ENCODE measurements at places on chromosomes 6 and 20.

- H3K36me3 ChIP-seq = no peaks in the 10 kb centered on the region
- no peaks in the 10 kb centered on the region for H3K27me3 ChIP-seq
- no peak overlapping the region for H3K4me3 ChIP-seq
- no peaks in the 10 kb centered on the region for H3K4me1 ChIP-seq
- no peak overlapping the region for H3K27ac ChIP-seq
These were observed 23.8 kb downstream of the SYNDIG1 start for GRCh38 chr20:24493181-24493580.

- no peak for DNase-seq
- peaks cover 14% of the 10 kb centered on the region for H3K27me3 ChIP-seq
- no peak overlapping the region for H3K27ac ChIP-seq
These were observed 133.5 kb downstream of the TAF4 start for GRCh38 chr20:61932199-61932592.

DNA sequence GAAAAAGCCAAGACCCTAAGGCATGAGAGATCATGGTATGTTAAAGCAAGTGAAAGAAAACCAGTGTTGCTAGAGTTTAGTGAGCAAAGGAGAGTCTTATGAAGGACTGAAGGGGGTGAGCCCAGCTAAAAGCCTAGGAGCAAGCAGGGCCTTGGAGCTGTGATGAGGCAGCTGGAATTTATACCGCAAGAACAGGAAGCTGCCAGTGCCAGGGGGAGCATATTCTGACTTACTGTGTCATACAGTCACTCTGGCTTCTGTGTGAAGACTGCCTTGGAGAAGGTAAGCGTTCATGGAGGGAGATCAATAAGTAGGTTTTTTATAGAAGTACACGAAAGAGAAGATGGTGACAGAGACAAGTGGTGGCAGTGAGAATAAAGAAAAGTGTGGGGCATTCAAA lies 308.9 kb upstream of the THEMIS start:
- no peak overlapping the region for H3K4me3 ChIP-seq
- no peaks in the 10 kb centered on the region for H3K27me3 ChIP-seq
- H3K27ac ChIP-seq = no peak overlapping the region
- DNase-seq = no peak

DNA sequence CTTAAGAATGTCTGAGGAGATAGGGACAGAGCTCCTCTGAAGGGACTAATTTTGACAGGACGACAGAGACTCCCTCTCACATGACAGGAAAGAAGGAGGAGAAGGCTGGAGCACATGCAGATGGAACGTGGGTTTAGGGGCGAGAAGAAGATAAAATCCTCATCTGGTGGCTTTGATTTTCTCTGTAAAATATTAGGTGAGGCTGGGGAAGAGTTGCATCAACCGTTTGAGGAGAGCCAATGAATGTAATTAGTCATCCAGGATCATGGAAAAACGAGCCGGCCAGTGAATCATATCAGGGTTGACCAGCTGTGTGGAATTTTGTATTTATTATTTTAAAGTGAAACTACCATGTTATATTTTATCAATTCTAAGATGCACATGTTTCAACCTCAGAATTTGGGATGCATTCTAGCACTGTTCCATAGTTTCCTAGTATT lies 46.9 kb upstream of the ADGRF4 start:
- H3K4me3 ChIP-seq = no peak overlapping the region
- peaks cover 7% of the 10 kb centered on the region for H3K4me1 ChIP-seq
- no peak overlapping the region for H3K27ac ChIP-seq
- H3K36me3 ChIP-seq = no peaks in the 10 kb centered on the region
- DNase-seq = no peak

DNA sequence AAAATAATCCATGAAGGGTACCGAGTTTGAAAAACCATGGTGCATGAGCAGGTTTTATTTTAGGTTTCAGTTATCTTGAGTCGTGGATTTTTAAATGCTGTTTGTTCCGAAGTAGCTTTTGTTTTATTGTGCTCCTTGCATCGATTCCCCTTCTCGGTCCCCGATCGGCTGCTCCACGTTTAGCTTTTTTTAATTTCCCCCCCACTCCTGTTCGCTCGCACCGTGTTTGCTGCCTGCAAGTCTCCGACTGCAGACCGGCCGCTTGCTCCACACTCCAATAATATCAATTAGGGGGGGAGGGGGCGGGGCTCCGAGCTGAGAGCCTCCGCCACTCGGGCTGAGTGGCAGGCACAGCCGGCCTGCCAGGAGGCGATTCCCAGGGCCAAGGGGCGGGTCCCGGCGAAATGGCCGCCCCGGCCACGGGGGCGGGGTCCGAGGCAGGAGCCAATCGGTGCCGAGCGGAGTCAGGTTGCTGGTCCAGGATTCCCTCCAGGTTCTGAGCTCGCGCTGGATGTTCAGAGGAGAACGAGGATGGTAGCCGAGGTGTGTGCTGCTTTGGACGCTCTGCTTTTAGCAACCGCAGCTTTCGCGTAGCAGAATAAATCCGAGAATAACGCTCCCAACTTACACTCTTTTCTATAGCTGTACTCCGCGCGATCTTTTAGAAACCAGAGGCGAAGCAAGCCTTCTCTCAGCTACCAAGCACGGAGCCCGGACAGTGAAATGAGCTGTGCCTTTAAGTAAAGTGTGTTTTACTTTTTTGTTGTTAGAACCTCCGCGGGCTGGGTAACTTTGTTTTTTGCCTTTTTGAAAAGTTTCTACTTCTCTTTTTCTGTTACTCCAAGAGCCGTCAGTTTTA lies at the start of gene EPHA7:
Gene EPHA7, minus strand, starts transcription at position 256 of the 859 bp plus-strand sequence. Its CDS starts 218 bp downstream, at position 38.
- H3K4me1 ChIP-seq = peaks cover 29% of the 10 kb centered on the region
- no peaks in the 10 kb centered on the region for H3K36me3 ChIP-seq
- peak within 1 kb of the TSS; percentile 71 for H3K4me3 ChIP-seq
- peaks cover 67% of the 10 kb centered on the region for H3K27me3 ChIP-seq

- H3K36me3 ChIP-seq = peaks cover 84% of the 10 kb centered on the region
- DNase-seq = no peak
- H3K27ac ChIP-seq = no peak overlapping the region
- H3K4me3 ChIP-seq = no peak overlapping the region
These were observed 38.6 kb downstream of the IBTK start for GRCh38 chr6:82208913-82209312.

- DNase-seq = no peak
- H3K4me1 ChIP-seq = peaks cover 27% of the 10 kb centered on the region
- H3K4me3 ChIP-seq = no peak overlapping the region
- H3K36me3 ChIP-seq = no peaks in the 10 kb centered on the region
- no peak overlapping the region for H3K27ac ChIP-seq
These were observed 82.1 kb upstream of the SIRPA start for GRCh38 chr20:1813101-1813529.

GRCh38 chr20:37276494-37277252 lies 12.8 kb upstream of the MANBAL start:
- no peak for DNase-seq
- H3K36me3 ChIP-seq = no peaks in the 10 kb centered on the region
- H3K27ac ChIP-seq = no peak overlapping the region

- peaks cover 16% of the 10 kb centered on the region for H3K27me3 ChIP-seq
- no peak overlapping the region for H3K27ac ChIP-seq
- no peaks in the 10 kb centered on the region for H3K36me3 ChIP-seq
- no peak overlapping the region for H3K4me3 ChIP-seq
- H3K4me1 ChIP-seq = no peaks in the 10 kb centered on the region
- DNase-seq = no peak
These were observed 101.6 kb upstream of the TMEM30A start for GRCh38 chr6:75386050-75386770.

DNA sequence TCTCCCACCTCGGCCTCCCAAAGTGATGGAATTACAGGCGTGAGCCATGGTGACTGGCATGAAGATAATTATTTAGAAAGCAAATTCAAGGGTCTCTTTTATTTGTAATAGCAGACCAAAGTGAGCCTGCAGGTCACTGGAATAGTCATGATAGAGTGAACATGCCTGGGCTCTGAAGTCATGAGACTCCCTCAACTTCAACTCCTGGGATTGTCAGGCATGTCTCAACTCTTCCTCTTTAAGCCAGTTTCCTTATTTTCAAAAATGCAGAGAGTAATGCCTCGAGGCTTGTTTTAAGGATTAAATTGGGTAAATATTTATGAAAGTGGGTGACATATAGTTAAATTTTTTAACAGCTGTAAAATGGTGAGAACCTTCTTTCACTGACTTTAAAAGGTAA lies 22.7 kb upstream of the HECA start:
- no peak overlapping the region for H3K4me3 ChIP-seq
- H3K36me3 ChIP-seq = no peaks in the 10 kb centered on the region
- no peak for DNase-seq
- H3K4me1 ChIP-seq = peaks cover 72% of the 10 kb centered on the region
- peak overlapping the region; percentile 23 for H3K27ac ChIP-seq
- H3K27me3 ChIP-seq = no peaks in the 10 kb centered on the region

- H3K36me3 ChIP-seq = no peaks in the 10 kb centered on the region
- H3K27me3 ChIP-seq = peaks cover 4% of the 10 kb centered on the region
- no peak for DNase-seq
- no peak overlapping the region for H3K4me3 ChIP-seq
These were observed 47.7 kb upstream of the CST5 start for GRCh38 chr20:23926944-23927872.

GRCh38 chr6:159646733-159647132 lies 46.3 kb downstream of the SOD2 start:
- peaks cover 5% of the 10 kb centered on the region for H3K4me1 ChIP-seq
- no peak for DNase-seq
- no peak overlapping the region for H3K4me3 ChIP-seq

DNA sequence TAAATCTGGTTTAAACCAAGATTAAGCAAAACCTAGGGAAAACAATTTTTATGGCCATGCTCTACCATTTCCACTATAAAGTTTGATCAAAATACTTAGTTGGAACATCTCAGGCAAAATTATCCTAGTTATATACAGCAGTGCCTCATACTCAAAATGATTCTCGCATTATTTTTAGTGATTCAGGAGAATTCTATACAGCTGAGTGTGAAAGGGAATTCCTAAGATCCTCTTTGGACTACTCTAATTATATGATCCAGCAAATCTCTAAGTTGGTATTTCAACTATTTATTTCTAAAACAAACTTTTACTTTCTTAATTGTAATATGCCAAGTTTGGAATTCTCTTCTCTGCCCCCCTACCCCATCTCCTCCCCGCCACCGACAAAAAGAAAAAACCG lies 8.6 kb downstream of the DTNBP1 start:
- peaks cover 50% of the 10 kb centered on the region for H3K36me3 ChIP-seq
- DNase-seq = no peak
- H3K27ac ChIP-seq = no peak overlapping the region
- H3K27me3 ChIP-seq = no peaks in the 10 kb centered on the region
- H3K4me1 ChIP-seq = peaks cover 52% of the 10 kb centered on the region

- H3K27ac ChIP-seq = no peak overlapping the region
- peaks cover 6% of the 10 kb centered on the region for H3K27me3 ChIP-seq
- H3K4me1 ChIP-seq = peaks cover 3% of the 10 kb centered on the region
- no peak overlapping the region for H3K4me3 ChIP-seq
- DNase-seq = no peak
These were observed 135.4 kb upstream of the AKIRIN2 start for GRCh38 chr6:87837444-87837843.

DNA sequence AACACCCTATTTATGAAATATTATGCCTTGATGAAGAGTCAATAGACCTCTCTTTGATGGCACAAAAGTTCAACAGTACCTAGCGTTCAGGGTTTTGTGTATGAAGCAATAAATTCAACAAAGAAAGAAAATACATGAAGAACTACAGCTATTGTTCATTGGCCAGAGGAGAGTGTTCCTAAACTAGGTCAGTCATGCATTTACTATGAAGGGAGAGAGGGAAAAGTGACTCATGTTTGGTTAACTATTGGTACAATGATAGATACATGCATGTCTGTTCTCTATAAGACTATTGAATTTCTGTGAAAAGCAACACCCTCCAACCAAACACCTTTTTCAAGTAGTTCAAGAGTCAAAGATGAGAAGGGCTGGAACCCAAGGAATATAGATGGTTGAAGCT lies 50.7 kb downstream of the CLIC5 start:
- H3K27ac ChIP-seq = no peak overlapping the region
- no peak overlapping the region for H3K4me3 ChIP-seq
- H3K4me1 ChIP-seq = peaks cover 5% of the 10 kb centered on the region
- no peaks in the 10 kb centered on the region for H3K36me3 ChIP-seq
- no peak for DNase-seq

- peaks cover 53% of the 10 kb centered on the region for H3K4me1 ChIP-seq
- no peaks in the 10 kb centered on the region for H3K27me3 ChIP-seq
- no peak for DNase-seq
- peaks cover 35% of the 10 kb centered on the region for H3K36me3 ChIP-seq
- no peak overlapping the region for H3K4me3 ChIP-seq
These were observed 26.4 kb downstream of the MAP3K4 start for GRCh38 chr6:161017766-161018564.

DNA sequence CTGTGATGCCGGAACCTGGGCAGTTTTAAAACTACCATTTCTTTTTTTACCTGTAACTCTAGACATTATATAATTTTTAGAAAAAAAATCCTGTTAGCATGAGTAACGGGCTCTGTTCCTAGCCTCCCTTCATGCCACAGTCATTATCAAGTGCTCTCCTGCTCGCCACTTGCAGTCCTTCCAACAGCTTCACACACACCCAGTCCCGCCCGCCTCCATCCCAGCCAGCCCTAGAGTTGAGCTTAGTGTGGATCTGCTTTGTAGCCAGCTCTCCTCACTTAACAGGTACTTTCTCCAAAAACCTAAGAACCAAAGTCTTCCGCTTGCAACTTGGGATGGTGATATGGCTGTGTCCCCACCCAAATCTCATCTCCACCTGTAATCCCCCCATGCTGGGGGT lies 51.5 kb downstream of the EZR start:
- H3K4me3 ChIP-seq = no peak overlapping the region
- no peaks in the 10 kb centered on the region for H3K27me3 ChIP-seq
- peak; percentile 27 for DNase-seq
- peaks cover 100% of the 10 kb centered on the region for H3K36me3 ChIP-seq

- no peaks in the 10 kb centered on the region for H3K4me1 ChIP-seq
- no peaks in the 10 kb centered on the region for H3K36me3 ChIP-seq
- DNase-seq = no peak
- H3K27me3 ChIP-seq = no peaks in the 10 kb centered on the region
These were observed 333.2 kb upstream of the PLCB4 start for GRCh38 chr20:8735674-8736073.

- no peak overlapping the region for H3K4me3 ChIP-seq
- peaks cover 12% of the 10 kb centered on the region for H3K4me1 ChIP-seq
- peaks cover 48% of the 10 kb centered on the region for H3K36me3 ChIP-seq
- H3K27ac ChIP-seq = peak overlapping the region; percentile 18
- no peaks in the 10 kb centered on the region for H3K27me3 ChIP-seq
- no peak for DNase-seq
These were observed 19.7 kb downstream of the RBM38 start for GRCh38 chr20:57410924-57411323.

- H3K4me1 ChIP-seq = no peaks in the 10 kb centered on the region
- no peak overlapping the region for H3K27ac ChIP-seq
- no peak for DNase-seq
- H3K36me3 ChIP-seq = no peaks in the 10 kb centered on the region
- H3K4me3 ChIP-seq = no peak overlapping the region
These were observed 440.0 kb upstream of the NOX3 start for GRCh38 chr6:155895641-155896040.

DNA sequence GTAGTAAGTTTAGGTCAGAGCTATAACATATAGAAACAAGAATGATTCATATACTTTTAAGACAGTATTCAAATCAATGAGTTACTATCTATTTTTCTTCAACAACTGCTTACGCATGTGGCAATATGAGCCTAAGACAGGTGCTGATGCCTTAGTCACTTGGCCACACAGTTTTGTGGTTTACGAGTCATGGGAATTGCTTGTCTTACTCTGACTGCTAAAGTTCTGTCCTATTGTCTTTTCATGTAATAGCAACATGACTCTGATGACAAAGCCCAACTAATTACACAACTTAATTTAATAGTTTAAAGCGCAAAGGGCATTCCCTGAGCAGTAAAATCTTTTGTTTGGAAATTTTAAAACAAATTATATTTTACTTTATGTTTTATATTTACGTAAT lies 159.3 kb upstream of the CENPW start:
- H3K4me3 ChIP-seq = no peak overlapping the region
- H3K4me1 ChIP-seq = peaks cover 18% of the 10 kb centered on the region
- H3K36me3 ChIP-seq = peaks cover 4% of the 10 kb centered on the region
- H3K27me3 ChIP-seq = no peaks in the 10 kb centered on the region

Data from activated T-cell treated with anti-CD3 and anti-CD28 coated beads, Interleukin-2, amount 50 U/mL, for 24 hours (primary cell).